ENCODE measurements at places on chromosomes 12 and 14.
A peak's percentile ranks its signal among the peaks of the same experiment; 100 is the strongest.

- H3K4me1 ChIP-seq, result no peaks in the 10 kb centered on the region
- H3K36me3 ChIP-seq, result no peaks in the 10 kb centered on the region
- DNase-seq, result no peak
- no peaks in the 10 kb centered on the region for H3K27me3 ChIP-seq
- H3K4me3 ChIP-seq, result no peak overlapping the region
Observed at GRCh38 chr12:19461999-19462398, 22.7 kb downstream of the AEBP2 start.

DNA sequence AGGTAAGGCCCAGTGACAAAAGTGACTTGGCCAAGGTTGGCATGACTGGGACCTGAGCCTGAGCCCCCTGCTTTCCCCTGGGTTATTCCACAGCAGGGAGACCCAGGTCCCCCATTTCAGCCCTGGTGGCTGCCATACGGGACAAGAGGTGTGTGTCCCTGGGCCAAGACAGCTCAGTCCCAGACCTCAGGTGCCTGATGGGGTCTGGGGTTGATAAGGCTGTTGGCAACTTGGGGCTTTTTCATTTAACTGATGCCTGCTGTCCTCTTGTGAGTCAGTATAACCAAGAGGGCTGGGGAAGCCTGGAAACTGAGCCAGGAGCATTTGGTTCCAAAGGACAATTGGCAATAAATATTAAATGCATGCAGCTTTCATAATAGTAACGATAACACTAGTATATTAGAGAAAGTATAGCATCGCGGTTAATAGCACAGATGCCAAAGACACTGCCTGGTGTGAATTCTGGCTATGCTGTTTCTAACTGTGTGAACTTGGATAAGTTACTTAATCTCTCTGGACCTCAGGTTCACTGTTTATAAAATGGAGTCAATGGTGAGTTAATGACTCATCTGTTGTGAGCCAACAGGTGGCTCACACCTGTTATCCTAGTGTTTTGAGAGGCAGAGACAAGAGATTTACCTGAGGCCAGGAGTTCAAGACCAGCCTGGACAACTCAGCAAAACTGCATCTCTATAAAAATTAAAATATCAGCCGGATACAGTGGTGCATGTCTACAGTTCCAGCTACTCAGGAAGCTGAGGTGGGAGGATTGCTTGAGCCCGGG is 898 bp downstream of the SDSL start:
- no peaks in the 10 kb centered on the region for H3K27me3 ChIP-seq
- peak overlapping the region; percentile 35 for H3K27ac ChIP-seq
- H3K36me3 ChIP-seq, result no peaks in the 10 kb centered on the region
- H3K4me1 ChIP-seq, result peaks cover 10% of the 10 kb centered on the region
- DNase-seq, result no peak

DNA sequence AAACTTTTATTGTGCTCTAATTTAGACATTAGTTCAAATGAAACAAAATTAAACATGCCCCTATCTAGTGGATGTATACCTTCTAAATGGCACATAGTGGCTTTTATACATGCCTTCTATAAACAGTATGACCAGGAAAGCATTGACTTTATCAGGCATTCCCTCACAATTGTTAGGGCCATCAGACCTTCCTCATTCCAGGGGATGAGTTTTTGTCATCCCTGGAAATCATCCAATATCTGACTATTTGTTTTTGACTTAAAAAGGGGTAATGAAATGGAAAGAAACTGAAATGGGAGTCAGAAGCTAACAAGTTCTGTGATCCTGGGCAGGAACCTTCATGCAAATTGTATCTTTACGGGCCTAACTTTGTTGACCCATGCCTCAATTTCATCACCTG is 58.0 kb downstream of the BICDL1 start:
- no peak overlapping the region for H3K27ac ChIP-seq
- no peak for DNase-seq
- H3K4me3 ChIP-seq, result no peak overlapping the region
- H3K36me3 ChIP-seq, result no peaks in the 10 kb centered on the region
- no peaks in the 10 kb centered on the region for H3K4me1 ChIP-seq

DNA sequence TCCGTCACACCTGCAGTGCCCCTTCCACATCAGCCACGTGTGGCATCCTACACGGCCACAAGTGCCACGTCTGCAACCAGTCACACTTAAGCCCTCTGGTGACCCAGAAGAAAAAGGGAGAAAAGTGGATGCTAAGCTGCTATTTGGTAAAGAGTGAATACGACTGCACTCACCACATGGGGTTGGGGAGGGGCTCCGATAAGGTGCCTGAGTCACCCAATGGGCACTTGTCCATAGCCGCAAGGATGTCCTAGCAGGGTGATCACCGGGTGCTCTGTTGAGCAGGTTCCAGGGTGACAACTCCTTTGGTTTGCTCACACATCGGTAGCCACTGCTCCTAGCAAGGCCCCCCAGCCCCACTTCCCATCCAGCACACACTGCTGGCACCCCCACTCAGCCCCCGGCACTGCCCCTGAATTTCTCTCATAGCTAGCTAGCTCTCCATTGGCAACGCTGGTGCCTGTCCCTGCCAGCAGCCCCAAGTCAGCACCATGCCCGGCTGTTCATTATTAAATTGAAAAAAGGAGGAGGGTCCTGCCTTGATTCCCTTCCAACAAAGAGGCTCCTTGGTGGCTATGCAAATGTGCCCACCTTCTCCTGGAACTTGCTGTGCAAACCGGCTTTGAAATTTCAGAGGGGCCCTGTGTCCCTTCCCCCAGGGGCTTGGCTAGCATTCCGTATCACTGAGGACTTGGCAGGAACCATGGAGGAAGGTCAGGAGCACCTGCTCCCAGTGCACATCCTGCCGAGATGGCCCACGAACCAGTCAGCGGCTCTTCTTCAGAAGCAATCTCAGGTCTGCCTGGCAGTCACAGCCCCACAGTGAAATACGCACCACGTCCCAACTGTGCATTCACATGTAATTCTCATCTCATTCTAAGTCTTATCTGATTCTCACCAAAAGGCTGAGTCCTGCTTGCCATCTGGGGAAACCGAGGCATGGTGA is 227.7 kb upstream of the DIO3 start:
- peaks cover 6% of the 10 kb centered on the region for H3K27me3 ChIP-seq

GRCh38 chr12:111453071-111453989 is 47.6 kb downstream of the SH2B3 start:
- DNase-seq, result no peak
- peaks cover 12% of the 10 kb centered on the region for H3K4me1 ChIP-seq
- no peak overlapping the region for H3K4me3 ChIP-seq
- no peaks in the 10 kb centered on the region for H3K27me3 ChIP-seq

DNA sequence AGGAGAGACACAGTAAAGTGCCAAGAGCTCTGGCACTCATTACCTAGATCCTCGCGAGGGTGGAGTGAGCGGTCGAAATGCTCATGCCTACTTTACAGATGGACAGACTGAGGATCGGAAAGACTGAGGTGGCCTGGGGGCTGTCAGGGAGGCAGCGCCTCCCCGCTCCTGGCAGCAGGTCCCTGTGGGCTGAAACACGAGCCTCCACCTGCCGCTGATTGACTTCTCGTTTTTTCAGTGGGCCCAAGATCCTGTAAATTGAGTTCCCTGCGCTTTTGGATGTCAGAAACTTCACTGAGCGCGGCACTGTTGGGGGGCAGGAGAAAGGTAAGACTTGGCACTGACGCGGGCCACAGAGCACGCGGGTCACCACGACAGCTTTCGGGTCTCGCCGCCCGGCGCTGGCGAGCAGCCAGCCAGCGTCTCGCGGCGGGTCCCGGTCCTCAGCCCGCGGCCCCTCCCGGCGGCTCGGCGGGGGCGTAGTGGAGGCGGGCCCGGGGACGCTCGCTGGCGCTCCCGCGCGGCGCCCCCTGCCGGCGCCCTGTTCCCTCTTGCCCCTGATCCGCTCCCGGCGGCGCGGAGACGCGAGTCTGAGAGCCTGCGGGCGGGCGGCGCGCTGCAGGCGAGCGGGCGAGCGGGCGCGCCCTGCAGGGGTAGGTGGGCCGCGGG is 552 bp upstream of the SCN8A start:
- H3K4me1 ChIP-seq, result peaks cover 3% of the 10 kb centered on the region
- no peaks in the 10 kb centered on the region for H3K27me3 ChIP-seq
- peak; percentile 51 for DNase-seq
- peak overlapping the region; percentile 55 for H3K27ac ChIP-seq
- H3K36me3 ChIP-seq, result no peaks in the 10 kb centered on the region

- no peaks in the 10 kb centered on the region for H3K4me1 ChIP-seq
- H3K4me3 ChIP-seq, result no peak overlapping the region
- no peaks in the 10 kb centered on the region for H3K27me3 ChIP-seq
- no peaks in the 10 kb centered on the region for H3K36me3 ChIP-seq
Observed at GRCh38 chr14:94989946-94990345, 167.4 kb downstream of the DICER1 start.

GRCh38 chr14:77955816-77956484 is 156.0 kb downstream of the ADCK1 start:
- H3K4me1 ChIP-seq, result no peaks in the 10 kb centered on the region
- no peaks in the 10 kb centered on the region for H3K36me3 ChIP-seq
- no peak overlapping the region for H3K4me3 ChIP-seq
- H3K27ac ChIP-seq, result no peak overlapping the region
- DNase-seq, result no peak

- H3K36me3 ChIP-seq, result no peaks in the 10 kb centered on the region
- peaks cover 13% of the 10 kb centered on the region for H3K4me1 ChIP-seq
- H3K27ac ChIP-seq, result no peak overlapping the region
- H3K27me3 ChIP-seq, result peaks cover 8% of the 10 kb centered on the region
Observed at GRCh38 chr14:101706509-101707067, 54.9 kb upstream of the PPP2R5C start.

DNA sequence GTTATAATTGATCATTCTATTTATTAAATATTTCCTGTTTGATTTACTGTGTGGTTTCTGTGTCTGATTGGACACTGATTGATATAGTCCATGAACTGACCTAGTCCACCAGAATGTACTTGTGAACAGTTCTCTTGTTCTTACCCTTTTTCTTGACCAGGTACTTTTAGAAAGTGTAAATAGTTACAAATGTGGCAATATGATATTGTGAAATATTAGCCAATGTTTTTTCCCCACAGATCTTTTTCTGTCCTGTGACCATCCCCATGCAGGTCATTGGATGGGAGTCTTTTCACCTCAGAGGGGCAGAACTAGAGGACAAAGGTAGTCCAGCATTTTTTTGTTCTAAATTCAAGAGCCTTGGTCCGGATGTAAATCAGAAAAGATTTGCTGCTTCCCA is 8.3 kb upstream of the CRY1 start:
- no peaks in the 10 kb centered on the region for H3K27me3 ChIP-seq
- no peaks in the 10 kb centered on the region for H3K4me1 ChIP-seq
- H3K27ac ChIP-seq, result no peak overlapping the region
- H3K4me3 ChIP-seq, result no peak overlapping the region
- no peaks in the 10 kb centered on the region for H3K36me3 ChIP-seq

GRCh38 chr12:108784270-108784669 is 53.0 kb upstream of the CORO1C start:
- H3K4me3 ChIP-seq, result no peak overlapping the region
- no peak for DNase-seq
- no peak overlapping the region for H3K27ac ChIP-seq

DNA sequence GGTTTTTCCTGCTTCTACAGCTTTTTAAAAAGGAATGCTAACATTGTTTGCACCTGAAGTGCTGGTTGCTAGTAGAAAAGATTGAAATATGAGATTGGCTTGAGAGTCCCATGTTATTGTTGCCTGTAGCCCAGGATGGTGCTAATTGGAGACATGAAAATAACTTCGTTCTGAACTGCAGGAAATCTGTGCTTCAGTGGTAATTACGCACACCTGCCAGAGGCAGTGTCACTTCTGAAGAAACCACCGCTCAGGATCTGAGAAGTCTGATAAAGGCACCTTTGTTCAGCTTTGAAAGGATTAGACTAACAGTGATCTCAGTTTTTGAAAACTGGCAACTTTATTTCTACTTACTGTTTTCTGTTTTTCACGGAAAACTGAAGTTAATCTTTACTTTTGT is 15.5 kb upstream of the ATP6V0A2 start:
- H3K27me3 ChIP-seq, result no peaks in the 10 kb centered on the region
- no peak for DNase-seq
- H3K4me3 ChIP-seq, result no peak overlapping the region
- peaks cover 7% of the 10 kb centered on the region for H3K36me3 ChIP-seq
- H3K4me1 ChIP-seq, result no peaks in the 10 kb centered on the region

DNA sequence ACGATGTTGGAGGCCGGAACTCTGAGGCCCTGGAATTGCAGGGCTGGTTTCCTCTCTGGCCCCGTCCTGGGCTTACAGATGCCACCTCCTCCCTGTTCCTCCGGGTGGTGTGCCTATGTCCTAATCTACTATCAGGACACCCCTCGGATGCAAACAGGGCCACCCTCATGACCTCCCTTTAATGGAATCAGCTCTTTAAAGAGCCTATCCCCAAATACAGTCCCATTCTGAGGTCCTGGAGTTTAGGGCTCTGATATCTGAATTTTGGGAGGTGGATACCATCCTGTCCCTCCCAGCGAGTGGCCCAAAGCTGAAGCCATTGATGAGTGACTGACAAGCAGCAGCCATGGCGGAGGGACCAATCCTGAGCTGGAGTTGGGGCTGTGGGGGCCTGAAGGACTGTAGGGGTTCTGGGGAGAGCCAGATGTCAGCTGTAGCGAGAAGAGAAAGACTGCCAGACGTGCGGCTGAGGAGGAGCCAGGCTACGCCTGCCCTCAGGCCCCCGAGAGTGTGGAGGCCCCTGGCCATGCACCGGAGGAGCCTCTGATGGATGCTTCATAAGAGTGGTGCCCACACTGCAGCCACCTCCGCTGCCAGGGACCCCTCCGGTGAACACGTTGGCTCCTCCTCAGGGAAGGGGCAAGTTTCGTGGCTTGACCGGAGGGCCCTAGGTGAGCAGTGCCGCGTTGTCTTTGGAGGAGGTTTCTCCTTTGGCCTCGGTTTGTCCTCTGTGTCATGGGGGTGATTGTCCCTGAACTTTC is 100.2 kb downstream of the KIF26A start:
- H3K36me3 ChIP-seq, result no peaks in the 10 kb centered on the region
- no peaks in the 10 kb centered on the region for H3K4me1 ChIP-seq
- no peak overlapping the region for H3K4me3 ChIP-seq
- DNase-seq, result no peak

DNA sequence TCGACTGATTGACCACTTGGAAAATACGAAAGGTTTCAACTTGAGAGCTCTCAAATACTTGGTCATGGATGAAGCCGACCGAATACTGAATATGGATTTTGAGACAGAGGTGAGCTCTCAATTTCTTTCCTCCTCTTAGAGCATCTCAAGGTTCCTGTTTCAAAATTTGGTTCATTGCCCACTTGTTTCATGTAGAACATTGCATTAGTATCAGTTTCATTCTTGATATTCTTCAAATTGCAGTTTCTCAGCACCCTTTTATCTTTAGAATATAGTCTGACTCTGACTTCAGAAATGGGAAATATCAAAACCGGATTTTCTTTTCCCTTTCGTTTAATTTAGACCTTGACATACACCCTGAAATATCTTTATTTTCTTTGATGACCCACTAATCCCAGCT is 8.8 kb downstream of the DDX47 start:
- H3K27ac ChIP-seq, result peak overlapping the region; percentile 94
- H3K4me1 ChIP-seq, result peaks cover 53% of the 10 kb centered on the region
- no peaks in the 10 kb centered on the region for H3K27me3 ChIP-seq
- peaks cover 48% of the 10 kb centered on the region for H3K36me3 ChIP-seq
- DNase-seq, result no peak

Measured in astrocyte (in vitro differentiated cells and primary cell).